G401 (cell line): ENCODE measurements at places on chromosomes 1 and 21. TPM values are rescaled to one million over a fixed set of nuclear protein-coding genes. Genes with fewer than 3 reads are reported as not detected.

GRCh38 chr1:224447251-224447650 lies 12.7 kb upstream of the WDR26 start:
- DNase-seq = no peak

DNA sequence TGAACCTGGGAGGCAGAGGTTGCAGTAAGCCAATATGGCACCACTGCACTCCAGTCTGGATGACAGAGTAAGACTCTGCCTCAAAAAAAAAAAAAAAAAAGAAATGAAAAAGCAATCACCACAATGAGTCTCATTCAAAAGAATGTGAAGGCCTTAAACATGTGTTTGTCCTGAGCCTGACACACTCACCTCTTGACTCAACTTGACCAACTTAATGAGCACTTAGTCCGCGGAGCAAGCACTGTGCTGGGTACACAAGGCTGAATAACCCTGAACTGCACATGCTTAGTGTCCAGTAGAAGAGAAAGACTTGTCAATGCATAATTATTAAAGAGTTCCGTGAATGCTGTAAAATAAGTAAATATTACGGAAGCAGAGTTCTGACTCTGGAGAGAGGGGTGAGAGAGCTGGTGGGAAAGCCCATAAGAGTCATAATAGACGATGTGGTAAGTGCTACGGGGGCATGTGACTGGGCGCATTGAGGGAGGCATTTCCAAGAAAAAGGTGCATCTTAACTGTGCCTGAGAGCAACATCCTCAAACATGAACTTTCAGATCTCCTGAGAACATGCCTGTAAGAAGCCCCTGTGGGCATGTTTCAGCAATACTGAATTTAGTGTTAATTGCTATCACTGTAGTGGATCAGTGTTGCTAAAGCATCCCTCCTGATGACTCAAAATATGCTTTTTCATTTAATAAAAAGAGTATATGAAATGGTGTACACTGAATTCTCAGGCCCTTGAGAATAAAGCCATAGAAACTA lies 27.2 kb downstream of the MCOLN2 start:
- no peak for DNase-seq

GRCh38 chr1:118104951-118105350 lies 80.1 kb downstream of the SPAG17 start:
- no peak for DNase-seq

GRCh38 chr1:91872000-91872399 lies 14.0 kb downstream of the TGFBR3 start:
- no peak for DNase-seq

GRCh38 chr21:36609654-36610053 lies 89.3 kb upstream of the SIM2 start:
- no peak for DNase-seq

- DNase-seq = no peak
Measured at GRCh38 chr1:43052786-43053439, 94.2 kb upstream of the SLC2A1 start.

GRCh38 chr1:197418693-197419092 lies 150.6 kb downstream of the CRB1 start:
- DNase-seq = no peak

GRCh38 chr1:38129971-38130370 lies 83.4 kb upstream of the POU3F1 start:
- DNase-seq = no peak

GRCh38 chr1:224266915-224267856 lies 62.8 kb downstream of the NVL start:
- no peak for DNase-seq

DNA sequence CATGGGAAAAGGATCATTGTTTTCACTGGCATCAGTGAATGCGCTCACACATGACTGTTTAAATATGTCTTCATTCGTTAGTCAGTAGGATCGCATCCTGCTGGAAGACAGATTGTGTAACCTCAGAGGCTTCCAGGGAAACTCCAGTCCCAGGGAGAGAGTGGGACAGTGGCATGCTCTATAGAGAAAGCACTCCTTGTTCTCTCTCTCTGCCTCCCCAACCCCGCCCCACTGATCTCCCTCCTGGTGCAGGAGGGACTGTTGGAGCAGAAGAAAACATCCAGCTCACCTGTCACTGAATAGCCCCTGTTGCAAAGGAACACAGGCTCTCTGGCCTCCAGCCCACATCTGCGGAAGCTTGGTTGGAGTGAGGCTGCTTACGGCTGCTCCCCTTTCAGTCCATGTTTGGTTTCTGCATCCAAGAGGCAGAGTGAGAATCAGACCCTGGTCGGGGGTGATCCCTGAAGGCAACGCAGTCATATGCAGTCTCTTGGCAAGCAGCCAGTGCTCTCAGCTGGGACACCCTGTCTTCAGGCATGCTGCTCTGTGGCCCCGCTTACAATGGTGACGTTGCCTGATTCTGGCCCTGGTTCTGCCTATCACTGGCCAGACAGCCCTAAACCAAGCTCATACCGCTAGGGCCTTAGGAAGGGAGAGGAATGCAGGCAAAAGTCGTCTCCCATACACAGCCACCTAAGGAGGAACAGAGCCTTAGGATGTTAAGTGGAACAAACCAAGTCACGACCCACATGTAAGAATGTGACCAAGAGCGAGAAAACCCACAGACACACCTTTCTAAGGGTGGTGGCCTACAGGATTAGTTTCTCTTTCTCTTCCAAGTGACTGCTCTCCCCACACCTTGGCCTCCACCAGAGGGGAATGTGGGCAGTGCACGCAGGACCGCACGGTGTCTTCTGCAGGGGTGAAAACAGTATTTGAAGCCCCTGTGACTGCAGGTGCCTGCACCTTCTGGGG lies 39.7 kb downstream of the BACE2 start:
- DNase-seq = peak; percentile 9

- no peak for DNase-seq
Measured at GRCh38 chr1:226199971-226200370, 13.4 kb upstream of the ACBD3 start.

DNA sequence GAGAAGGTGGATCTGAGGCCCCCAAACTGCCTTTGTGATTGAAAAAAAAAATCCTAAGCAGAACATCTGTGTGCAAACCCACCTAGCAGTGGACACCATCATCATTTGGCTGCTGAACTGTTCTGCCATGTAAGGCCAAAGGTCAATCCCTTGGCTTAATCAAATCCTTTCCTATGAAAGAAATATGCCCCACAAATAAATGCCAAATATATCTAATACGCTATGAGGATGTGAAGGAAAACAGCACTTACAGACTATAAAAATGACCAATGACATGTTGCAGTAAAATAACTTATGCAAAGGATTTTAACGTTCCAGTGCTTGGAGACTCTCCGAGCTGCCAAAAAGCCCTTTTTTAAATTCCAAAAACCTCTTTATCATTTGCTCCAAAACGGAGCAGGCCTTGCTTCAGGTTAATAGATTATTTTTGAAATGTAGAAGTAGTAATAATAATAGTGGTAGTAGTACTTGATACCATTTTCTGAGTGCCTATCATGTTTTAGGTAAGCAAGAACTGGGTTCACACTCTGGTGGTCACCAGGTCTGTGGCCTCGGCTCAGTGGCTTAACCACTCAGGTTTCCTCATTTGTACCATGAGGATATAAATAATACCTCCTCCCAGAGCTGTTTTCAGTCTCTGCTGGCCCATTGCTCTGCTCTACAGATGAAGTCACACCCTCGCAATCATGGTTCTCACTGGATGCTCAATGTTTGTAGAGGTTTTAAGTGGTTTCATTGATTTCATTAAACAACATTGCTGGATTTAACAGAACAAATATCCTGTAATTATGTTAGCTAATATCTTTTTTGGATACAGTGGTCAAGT lies 47.9 kb upstream of the EDEM3 start:
- no peak for DNase-seq

DNA sequence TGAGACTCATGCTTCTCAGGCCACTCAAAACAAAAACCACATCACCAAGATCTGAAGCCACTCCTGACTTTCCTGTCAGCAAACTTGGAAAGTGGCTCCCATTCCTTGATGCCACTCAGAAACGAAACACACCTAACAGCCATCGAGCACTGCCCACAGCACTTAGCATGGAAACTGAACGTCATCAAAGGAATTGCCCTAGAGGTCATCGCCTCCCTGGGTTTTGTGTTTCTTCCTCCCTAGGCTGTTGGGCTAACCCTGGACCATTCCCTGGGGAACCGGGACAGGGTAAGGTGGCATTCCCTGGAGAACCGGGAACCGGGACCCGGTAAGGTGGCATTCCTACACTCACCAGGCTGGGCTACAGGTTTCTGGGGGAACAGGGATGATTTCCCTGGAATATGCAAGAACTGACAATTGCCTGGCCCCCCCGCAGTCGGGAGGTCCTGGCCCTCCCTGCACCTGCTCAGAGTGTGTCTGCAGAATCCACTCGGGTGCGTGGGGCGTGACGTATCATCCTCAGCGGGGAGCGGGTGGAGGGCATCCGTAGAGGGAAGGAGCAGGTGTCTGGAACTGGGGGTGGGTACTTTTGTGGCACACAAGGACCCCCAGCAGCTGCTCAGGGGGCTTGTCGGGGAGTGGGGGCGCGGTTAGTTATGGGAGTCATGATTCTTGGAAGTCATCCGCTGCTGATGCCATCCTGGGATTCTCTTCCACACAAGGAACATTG lies 30.3 kb downstream of the SLC45A1 start:
- no peak for DNase-seq

GRCh38 chr1:99598738-99599411 lies 47.0 kb upstream of the PALMD start:
- no peak for DNase-seq

DNA sequence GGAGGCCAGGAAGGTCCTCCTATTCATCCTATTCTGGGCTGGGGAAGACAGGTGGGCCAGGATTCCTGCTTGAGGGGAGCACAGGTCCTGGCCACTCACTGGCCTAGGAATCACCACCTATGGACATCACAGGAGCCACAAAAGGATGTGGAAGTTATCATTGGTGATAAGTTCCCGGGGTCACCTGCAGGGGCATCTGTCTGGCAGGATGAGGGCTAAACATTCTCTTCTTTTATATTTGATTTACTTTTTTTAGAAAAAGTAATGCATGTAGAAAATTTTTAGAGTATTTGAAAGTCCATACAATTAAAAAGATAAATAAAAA lies 33.2 kb upstream of the KIAA0040 start:
- DNase-seq = no peak

DNA sequence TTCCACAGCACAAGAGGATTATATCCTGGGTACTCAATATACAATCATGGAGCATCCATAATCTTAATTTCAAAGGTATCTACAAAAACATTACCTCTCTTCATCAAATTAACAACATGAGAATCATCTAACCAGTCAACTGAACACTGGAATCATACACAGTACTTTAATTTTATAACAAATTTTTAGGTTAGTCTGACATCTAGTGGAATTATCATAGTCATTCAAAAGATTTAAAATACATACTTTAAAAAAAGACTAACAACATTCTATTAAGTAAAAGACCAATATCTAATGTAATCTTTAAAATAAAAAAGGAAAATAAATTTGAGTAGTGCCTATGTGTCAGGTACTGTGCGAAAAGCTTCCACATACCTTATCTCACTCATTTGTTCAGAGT lies 16.8 kb upstream of the SH3GLB1 start:
- DNase-seq = no peak

GRCh38 chr21:16678429-16679160 lies 834.2 kb upstream of the CXADR start:
- no peak for DNase-seq

GRCh38 chr1:154745286-154745731 lies 124.8 kb downstream of the KCNN3 start:
- DNase-seq = no peak

- DNase-seq = no peak
Measured at GRCh38 chr1:17465228-17465627, 25.8 kb upstream of the RCC2 start.

- DNase-seq = no peak
Measured at GRCh38 chr21:44653656-44654575, 543 bp downstream of the KRTAP12-4 start.

- no peak for DNase-seq
Measured at GRCh38 chr1:192005976-192006375, 152.3 kb upstream of the RGS18 start.

DNA sequence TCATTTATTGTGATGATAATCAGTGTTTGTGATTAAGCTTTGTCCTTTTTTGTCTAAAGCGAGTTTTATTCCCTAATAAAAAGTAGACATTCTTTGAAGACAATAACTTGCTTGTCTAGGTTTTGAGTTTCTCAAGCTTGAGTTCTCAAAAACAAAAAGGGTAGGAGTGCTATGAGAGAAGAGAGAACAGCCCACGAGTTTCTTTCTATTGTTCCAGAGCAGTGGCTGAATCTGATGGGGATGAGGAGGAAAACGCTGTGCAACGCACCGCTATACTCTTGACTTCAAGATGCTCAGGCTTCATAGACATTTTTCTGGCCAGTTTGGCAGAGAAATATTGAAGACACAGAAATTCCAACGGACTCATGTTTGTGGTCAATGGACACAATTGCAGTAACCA lies 669.8 kb upstream of the B3GALT2 start:
- no peak for DNase-seq

DNA sequence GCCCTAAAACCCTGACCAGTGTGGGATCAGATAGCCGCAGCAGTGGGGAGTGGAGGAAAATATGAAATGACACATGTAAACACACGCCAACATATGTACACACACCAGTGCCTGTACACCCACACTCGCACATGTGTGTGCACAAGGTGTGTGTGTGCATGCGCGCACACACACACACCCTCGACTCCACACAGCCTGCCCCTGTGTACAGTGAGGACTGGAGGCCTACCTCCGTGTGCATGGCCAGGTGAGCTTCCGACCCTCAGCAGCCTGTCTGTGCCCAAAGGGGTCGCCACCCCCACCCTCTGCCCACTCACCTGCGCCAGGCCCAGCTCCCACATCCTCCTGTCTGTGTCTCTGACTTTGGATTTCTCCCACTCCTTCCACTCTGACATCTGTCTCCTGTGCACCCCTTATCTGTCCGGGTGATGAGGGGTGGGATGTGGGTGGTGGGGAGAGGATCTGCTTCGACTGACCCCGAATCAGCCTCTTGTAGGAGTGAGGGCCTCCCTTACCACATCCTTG lies 31.7 kb downstream of the CITED4 start:
- no peak for DNase-seq

DNA sequence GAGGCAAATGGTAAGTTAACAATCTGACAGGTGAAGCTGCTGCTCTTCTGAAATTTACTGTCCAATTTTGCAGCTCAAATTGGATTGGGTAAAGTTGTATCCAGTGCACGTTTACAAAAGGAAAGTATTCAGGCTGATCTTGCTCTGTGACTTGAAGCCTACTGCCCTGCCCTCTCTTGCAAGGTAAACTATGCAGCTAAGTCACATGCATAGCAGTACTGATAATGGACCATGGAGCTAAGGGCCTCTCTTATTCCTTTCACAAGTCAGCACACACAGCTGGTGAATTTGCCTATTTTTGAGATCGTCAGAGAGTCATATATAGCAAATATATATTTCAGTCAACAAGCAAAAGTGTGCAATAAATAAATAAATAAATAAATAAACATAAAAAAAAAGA lies 23.2 kb downstream of the XCL1 start:
- no peak for DNase-seq

The SPATA1 gene
- not detected in 2 replicates for total RNA-seq

The SPRR5 gene
- total RNA-seq = not detected in 2 replicates

The LRRC53 gene
- 0.03 TPM in 1 of 2 replicates, not detected in the other for total RNA-seq

The AMY2A gene
- not detected in 2 replicates for total RNA-seq

The ATPAF1 gene
- 96.9 and 115 TPM in 2 replicates for total RNA-seq

The CD84 gene
- not detected in 2 replicates for total RNA-seq

The RGS13 gene
- not detected in 2 replicates for total RNA-seq

The LCE2A gene
- total RNA-seq = not detected in 2 replicates

The TNN gene
- total RNA-seq = not detected in 2 replicates

The CLDN14 gene
- total RNA-seq = not detected in 2 replicates

The RNU1-4 gene
- not detected in 2 replicates for total RNA-seq

The OPTC gene
- total RNA-seq = not detected in 2 replicates

The KPRP gene
- total RNA-seq = not detected in 2 replicates

The BLACAT1 gene
- 1.7 and 1.8 TPM in 2 replicates for total RNA-seq

The TINAGL1 gene
- 61.7 and 64.3 TPM in 2 replicates for total RNA-seq
